ENCODE measurements at places on chromosomes 7 and 10.

- no peak for DNase-seq
These were observed 359.5 kb upstream of the ANKRD30A start for GRCh38 chr10:36765782-36766414.

DNA sequence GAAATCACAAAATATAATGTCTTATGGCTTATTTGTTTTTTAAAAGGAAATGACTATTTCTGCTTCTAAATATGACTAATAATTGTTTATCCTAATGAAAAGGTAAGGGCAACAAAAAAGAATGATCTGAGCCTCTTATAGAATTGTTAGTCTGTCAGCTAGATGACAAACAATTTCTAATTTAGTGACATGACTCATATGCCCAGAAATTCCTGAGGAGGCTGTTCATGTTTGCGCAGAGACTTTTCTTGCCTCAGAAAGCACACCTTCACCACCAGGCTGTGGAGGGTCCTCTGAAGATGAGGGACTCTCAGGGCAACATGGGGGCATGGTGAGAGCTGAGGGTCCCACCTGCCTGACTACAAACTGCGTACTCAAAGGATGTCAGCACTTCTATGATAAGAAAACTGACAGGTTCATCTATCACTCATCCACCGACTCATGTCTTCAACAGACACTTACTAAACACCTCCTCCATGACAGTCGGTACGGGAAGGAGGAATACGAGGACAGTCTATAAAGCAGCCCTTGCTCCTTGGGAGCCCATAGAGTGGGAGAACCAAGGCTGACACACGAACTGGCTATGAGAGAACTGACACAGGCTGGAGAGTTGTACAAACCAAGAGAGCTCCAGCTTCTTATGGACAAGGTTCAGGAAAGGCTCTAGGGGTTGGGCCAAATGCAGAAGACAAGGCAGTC is 102.0 kb downstream of the PKD1L1 start:
- DNase-seq, result no peak

- DNase-seq, result no peak
These were observed 9.7 kb downstream of the CREM start for GRCh38 chr10:35136263-35136815.

- DNase-seq, result peak; percentile 64
These were observed 286.8 kb downstream of the PARD3 start for GRCh38 chr10:34528320-34528719.

DNA sequence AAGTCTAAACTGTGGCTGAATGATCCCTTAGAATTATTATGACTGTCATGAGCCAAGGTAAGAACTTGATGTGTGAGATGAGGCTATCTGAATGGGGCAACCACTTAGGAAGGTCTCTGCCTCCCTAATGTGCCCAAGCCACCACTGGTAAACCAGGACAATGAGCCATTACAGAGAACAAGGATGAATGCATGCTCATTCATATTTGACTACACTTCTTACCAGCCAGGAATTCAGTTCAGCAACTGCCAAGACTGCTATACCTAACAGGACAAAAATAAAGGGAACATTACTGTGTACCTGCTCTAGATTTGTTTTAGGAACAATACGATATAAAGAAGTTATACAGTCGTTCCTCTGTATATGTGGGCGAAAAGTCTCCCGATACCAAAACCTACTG is 23.0 kb downstream of the MPP7 start:
- no peak for DNase-seq

DNA sequence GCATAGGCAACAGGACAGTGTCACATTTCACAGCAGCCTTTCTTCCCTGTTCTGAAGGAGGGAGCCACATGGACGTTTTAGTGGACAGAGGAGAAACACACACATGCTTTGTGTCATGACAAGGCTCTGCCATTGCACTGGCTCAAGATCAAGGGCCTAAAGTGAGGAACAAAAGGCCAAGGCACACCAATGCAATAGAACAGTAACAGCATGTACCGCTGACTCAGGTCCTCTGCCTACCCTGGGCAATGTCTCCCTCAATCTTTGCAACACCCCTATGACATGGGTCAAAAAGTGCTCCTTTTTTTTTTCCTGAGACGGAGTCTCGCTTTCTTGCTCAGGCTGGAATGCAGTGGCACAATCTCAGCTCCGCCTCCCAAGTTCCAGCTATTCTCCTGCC is 57.8 kb upstream of the SDK1 start:
- no peak for DNase-seq

Data from cerebellar cortex (tissue), 1 donor.